NCI-H187 treated with DMSO at 0.1 percent for 48 hours (cell line): ENCODE measurements at places on chromosomes 3 and 15.

- no peak for DNase-seq
Measured at GRCh38 chr15:69624816-69625215, 172.2 kb downstream of the RPLP1 start.

- DNase-seq = no peak
Measured at GRCh38 chr3:55128225-55128823, 200.5 kb upstream of the LRTM1 start.

- no peak for DNase-seq
Measured at GRCh38 chr3:104437891-104438290, 928.8 kb upstream of the ALCAM start.

GRCh38 chr15:79082363-79083070, 8.1 kb downstream of the RASGRF1 start:
- DNase-seq = no peak

- no peak for DNase-seq
Measured at GRCh38 chr15:90680371-90680935, 36.7 kb upstream of the BLM start.

- no peak for DNase-seq
Measured at GRCh38 chr3:194342861-194343560, 8.1 kb downstream of the CPN2 start.

- no peak for DNase-seq
Measured at GRCh38 chr15:76483018-76483417, 146.4 kb downstream of the ISL2 start.

DNA sequence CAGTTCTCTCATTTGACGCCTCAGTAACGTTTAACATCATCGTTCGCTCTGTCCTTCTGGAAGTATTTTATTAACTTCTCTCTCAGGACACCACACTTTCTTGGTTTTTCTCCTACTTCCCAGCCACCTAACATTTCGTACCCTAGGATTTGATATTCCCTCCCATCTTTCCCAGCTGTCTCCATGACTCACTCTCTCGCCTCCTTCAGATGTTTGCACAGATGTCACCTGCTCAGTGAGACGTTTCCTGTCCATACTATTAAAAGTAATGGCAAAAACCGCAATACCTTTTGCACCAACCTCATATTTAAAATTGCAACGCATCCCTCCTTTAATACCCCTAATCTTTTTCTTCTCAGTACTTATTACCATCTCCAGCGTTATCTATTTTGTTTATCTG, 62.1 kb upstream of the SPRED1 start:
- no peak for DNase-seq

- DNase-seq = no peak
Measured at GRCh38 chr15:47409600-47409999, 307.7 kb upstream of the SEMA6D start.

- no peak for DNase-seq
Measured at GRCh38 chr15:68566377-68566954, 12.3 kb upstream of the CORO2B start.

DNA sequence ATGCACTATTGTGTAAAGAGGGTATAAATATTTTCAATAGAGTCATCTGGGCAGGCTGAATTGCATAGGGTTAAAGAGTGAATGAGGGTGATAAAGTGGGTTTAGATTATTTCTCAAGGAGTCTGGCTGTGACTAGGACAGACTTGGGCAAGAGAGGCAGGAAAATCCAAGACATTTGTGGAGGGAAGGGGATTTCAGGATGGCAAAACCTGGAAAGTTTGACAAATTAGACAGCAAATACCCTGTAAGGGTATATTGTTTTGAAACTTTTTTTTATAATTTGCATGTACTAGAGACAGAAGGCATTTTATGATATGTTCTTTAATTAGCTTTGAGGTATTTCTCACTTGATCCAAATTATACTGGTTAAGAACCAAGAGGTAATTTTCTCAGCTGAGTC, 17.1 kb downstream of the HGD start:
- no peak for DNase-seq
